Stimulated activated CD4-positive, alpha-beta T cell treated with anti-CD3 and anti-CD28 coated beads, Interleukin-1b, Interleukin-23, amount 100 ng/mL, for 1 hour (primary cell): ENCODE measurements at places on chromosomes 6 and 20.

- no peak for DNase-seq
Measured at GRCh38 chr6:161215876-161216615, 57.8 kb downstream of the AGPAT4 start.

DNA sequence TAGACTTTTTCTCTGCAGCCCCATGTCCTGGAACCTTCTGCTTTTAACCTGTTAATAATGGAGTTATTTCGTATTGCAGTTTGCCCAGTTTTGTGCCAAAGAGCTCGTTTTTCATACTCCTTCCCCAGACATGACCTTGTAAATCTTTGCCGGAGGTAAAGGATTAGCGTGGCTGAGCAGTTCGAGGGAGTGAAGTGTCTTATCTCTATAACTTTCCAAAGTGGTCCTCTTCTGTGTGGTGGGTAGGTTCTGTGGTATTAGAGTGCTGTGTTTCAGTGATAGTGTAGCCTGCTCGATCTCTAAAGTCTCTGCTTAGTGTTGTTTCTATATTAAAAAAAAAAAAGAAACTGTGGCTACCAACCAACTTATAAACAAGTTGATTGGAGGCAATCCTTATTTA lies 67.5 kb downstream of the FARS2 start:
- no peak for DNase-seq

DNA sequence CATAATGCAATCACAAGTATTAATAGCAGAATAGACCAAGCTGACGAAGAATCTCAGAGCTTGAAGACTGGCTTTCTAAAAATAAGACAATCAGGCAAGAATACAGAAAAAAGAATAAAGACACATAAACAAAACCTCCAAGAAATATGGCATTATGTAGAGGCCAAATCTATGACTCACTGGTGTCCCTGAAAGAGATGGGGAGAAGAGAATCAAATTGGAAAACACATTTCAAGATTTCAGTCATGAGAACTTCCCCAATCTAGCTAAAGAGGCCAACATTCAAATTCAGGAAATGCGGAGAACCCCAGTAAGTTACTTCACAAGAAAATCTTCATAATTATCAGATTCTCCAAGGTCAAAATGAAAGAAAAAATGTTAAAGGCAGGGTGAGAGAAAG lies 69.0 kb upstream of the PDE7B start:
- DNase-seq = no peak

DNA sequence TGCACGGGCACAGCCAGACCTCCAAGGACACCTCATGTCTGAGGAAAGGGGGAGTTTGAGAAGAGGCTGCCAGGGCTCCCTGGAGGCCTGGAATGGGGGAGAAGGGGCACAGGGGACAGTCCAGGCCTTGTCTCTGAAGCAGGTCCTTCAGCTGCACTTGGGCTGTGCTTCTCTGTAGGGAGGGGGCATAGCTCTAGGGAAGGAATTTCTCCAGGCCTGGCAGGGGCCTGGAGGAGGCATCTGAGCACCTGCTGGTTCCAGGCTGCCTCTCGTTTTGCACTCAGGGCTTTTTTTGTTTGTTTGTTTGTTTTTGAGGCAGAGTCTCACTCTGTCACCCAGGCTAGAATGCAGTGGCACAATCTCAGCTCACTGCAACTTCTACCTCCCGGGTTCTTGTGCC lies 67.7 kb downstream of the BCAS4 start:
- no peak for DNase-seq

- no peak for DNase-seq
Measured at GRCh38 chr6:168498161-168498843, 57.3 kb downstream of the SMOC2 start.

DNA sequence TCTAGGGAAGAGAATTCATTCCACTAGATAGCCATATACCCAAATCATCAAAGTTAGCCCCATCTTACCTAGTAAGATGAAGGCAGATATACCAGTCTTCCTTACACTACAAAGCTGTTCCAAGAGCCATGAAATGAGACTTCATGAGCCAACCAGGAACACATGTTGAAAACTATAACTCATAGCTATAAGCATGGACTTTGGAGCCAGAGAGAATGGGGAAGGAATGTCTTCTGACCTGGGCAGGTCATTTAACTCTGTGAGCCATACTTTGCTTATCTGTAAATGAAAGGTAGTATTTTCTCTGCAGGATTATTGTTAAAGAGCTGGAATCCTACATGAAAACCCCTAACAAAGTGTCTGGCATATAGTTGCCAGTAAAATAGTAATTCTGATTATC lies 27.3 kb downstream of the ADGRF5 start:
- DNase-seq = no peak

- DNase-seq = no peak
Measured at GRCh38 chr6:11076540-11076939, 17.1 kb upstream of the SMIM13 start.

DNA sequence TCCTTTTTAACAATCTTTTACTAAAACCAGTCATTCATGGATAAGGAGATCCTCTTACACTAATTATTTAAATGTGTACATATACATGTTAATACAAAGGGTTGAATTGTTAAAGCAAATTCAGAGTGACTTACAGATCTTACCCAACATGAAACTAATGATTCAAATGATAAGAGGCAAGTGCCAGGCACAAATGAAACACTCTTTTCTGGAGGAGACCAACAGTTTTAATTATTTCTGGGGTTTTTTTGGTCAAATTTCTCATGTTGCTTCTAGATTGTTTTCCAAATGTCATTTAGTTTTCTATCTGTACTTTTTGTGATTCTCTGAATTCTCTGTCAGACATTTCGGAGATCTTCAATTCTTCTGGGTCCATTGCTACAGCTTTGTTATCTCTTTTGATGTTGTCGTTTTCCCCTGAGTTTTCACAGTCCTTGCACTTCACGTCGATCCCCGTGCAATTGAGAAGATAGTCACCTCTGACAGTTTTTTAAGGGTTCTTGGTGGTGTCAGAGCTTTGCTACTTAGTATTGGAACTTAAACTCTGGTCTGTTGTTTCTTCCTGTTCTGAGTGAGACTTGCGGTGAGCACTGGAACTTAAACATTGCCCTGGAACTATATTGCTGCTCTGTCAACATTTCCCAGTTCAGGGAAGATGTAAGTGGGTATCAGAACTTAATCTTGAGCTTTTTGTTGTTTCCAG lies 23.2 kb downstream of the MAS1 start:
- DNase-seq = no peak

DNA sequence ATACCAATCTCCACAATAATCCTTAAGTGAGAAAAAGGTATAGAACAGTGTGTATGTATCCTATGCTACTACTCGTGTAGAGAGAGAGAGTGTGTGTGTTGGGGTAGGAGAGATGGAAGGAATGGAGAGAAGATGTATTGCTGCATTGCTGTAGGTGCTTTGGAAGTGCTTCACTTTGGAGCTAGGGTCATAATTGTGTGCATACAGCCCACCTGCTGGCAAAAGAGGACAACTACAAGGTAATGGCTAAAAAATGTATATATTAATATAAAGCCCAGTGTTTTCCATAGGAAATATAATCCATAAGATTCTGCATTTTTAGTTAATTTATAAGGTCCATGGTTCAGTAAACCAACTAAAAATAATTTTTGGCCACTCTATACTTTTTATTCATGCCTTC lies 36.1 kb downstream of the SERAC1 start:
- DNase-seq = no peak

DNA sequence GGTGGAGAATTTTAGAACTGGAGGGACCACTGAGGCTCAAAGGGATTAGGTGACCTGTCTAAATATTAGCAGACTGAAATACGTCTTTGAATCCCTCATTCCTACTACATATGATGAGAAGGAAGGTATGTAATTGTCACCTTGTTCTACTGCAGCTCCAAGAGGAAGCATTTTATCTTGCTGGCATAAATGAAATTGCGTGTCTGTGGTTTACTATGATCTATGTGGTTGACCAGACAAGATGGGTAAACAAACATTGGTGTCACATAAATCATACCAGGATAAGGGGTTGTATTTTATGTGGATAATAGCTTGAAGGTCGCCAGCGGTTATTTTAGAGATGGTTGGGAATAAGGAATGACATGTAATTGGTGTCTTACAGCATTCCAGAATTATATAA lies 78.2 kb downstream of the LAMA4 start:
- DNase-seq = no peak

DNA sequence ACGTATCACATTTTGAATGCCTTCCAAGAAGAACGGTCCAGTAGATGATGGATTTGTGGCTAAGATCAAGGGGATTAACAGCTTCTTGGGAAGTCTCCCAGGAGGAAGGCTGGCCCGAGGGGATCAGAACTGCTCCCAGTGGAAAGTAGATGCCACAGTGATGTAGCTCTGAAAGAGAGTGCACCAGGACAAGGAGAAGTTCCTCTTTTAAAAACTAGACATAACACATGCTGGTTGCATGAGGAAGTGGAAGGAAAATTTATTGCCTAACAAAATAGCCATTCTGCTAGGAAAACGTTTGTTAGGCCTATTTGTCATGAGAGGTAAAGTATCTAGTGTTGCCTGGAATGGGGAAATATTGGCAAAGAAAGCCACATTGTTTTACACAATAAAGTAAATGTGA lies 87.8 kb downstream of the CDH26 start:
- no peak for DNase-seq

- no peak for DNase-seq
Measured at GRCh38 chr20:32680544-32681174, 6.9 kb upstream of the C20orf203 start.

DNA sequence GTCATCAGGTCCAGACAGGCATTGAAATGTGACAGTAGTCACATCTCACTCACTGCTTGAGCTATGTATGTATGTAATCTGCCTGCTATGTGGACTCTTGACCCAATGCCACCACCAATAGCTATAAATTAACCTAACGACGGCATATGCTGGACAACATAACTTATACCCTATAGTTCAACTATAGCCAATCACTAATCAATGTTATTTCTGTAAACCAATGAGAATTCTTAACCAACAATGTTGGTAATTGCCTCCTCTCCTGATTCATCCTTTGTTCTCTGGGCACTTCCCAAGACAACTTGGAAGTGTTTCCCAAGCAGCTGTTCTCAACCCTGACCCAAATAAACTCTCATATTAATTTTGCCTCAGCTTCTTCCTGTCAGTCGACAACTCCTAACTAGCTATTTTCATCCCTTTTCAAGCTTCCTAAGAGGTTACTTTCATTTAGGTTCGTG lies 24.1 kb upstream of the SERPINB1 start:
- DNase-seq = no peak

DNA sequence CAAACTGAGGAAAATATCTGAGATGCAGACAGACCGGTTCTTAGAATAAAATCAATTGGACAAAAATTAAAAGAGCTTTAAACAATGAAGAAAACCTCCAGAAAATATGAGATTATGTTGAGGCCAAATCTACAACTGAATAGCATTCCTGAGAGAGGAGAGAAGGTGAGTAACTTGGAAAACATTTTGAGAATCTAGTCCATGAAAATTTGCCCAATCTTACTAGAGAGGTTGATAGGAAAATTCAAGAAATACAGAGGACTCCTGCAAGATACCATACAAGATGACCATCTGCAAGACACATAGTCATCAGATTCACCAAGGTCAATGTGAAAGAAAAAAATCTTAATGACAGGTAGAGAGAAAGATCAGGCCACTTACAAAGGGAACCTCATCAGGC lies 437.7 kb upstream of the ADGRB3 start:
- DNase-seq = no peak

GRCh38 chr20:24283186-24283585 lies 186.2 kb upstream of the SYNDIG1 start:
- no peak for DNase-seq

DNA sequence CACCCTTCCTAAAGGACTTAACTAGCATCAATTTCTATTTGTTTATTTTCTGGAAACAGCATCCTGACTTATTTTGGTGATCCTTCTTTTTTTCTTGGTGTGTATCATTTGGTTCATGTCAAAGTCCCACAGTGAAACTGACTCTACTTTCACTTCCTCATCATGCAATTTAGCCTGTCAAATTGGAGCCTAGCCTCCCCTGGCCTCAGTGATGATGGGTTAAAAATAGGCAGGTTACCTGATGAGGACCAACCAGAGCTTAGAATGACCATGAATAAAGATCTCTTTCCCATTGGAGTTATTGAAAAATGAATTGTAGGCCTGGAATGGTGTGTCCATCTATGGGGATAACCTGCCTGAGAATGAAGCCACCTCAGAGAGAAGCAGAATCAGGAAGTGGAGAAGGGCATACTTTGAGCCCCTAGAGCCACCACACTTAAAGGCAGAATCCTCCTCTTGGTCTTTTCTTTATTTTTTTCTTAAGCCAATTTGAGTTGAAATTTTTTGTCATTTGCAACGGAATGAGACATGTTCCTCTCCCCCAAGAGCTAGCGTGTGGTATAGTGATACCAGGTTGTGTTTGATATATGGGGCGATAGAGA lies 105.6 kb downstream of the BTBD3 start:
- DNase-seq = no peak

- DNase-seq = no peak
Measured at GRCh38 chr6:124433387-124434160, 528.7 kb upstream of the RNF217 start.

- DNase-seq = no peak
Measured at GRCh38 chr20:646107-646867, 6.7 kb downstream of the SRXN1 start.

- DNase-seq = no peak
Measured at GRCh38 chr6:27295301-27296079, 16.6 kb downstream of the POM121L2 start.

GRCh38 chr6:51464956-51465355 lies 622.5 kb downstream of the PKHD1 start:
- DNase-seq = no peak

GRCh38 chr20:58888103-58888502 lies 35.6 kb downstream of the GNAS start:
- DNase-seq = no peak

- DNase-seq = no peak
Measured at GRCh38 chr6:232982-233640, 59.2 kb upstream of the DUSP22 start.
